BE2C (cell line): ENCODE measurements at places on chromosomes 2 and 18.

GRCh38 chr2:180366481-180366880, 359.4 kb upstream of the CWC22 start:
- no peak for DNase-seq

DNA sequence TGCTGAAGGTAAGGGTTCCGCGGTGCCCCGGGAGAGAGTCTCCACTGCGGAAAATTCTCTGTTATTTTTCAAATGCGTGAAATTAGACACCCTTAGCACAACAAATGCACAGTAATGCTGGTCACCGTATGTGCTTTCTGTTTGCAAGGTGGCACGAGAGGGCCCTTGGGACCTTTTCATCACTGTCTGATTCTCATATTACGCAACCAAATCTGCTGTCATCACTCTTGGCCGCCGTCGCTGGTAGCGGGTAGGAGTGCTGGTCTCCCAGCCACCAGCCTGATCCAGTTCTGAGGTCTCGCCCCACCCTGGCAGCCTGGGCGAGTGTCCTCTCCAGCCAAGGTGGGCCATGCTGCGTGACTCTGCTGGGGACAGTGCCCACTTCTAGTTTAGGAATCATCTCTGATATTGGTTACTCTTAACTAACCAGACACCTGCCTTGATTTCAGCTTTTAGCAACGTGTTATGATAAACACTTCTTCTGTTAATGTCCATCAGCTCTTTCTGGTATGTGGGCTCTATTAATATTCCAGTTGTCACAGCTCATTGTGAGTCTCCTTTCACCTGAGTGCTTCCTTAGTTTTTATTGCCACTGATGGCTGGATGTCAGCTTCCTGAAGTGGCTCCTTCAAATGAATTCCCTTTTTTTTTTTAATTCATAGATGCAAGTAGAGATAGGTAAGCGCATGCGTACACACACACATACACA, 199.4 kb downstream of the GBX2 start:
- DNase-seq = no peak

DNA sequence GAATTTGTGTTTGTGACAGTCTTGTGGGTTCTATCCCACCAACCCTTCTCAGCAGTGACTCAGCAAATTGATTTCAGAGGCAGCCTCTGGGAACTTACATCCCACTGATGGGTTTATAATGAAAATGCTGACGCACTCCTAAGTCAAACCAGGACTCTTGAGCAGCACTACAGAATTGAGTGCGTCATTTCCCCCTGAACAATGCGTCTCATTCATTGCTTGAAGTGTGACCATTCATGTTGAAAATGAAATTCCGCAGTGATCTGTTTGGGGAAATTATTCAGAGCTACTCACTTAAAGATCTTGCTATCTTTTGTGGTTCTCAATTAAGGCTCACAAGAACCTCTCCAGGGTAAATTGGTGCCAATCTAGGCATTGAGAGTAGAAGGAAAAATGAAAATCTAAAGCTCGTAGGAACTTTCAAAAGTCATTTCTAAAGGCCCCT, 417.7 kb upstream of the SLC14A2 start:
- no peak for DNase-seq

DNA sequence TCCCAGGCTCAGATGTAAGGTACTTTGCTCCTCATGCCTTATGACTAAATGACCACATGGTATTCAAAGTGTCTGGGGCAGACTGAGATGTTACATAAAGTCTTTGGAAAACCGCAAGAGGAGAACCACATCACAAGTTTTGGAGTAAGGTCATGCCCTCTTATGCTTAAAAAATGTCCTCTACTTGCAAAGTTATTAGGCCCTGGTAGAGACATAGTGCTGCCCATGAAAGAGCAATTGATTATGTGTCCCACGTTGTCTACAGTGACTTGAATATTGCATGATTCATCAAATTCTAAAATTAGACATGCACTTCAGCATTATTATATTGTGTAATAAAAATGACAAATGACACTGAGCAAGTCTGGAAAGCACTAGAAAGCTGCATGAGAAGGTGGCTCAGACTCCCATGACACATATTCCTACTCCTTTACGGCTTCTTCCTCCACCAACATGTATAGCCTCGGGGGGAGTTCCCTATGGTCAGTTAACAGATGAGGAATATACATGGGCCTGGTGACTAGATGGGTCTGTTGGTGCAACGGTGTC, 602.6 kb upstream of the VRK2 start:
- DNase-seq = no peak

DNA sequence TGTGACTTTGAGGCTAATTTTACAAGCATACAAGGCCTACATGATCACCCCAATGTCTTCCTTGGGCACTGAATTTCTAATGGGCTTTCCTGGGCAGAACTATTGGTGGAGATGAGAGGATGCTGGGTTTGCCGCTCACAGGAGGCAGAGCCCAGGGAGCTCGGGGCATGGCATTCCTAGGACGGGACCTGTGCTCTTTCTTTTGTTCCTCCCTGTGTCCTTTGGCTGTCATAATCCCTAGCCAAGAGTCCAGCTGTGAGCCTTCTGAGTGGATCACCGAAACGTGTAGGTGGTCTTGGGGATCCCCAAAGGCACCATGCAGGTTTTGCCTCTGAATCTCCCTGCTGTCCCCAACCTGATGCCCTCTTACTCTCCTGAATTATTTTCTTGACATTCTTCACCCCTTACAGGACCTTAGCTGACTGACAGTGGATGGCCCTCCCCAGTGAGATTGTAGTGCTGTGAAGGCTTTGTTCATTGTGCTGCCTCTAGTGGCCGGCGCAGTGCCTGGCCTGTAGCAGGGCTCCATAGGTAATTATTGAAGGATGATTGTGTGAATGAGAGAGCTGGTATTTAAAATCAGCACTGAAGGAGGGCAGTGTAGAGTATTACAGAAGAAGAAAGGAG, 221.9 kb downstream of the ZNF407 start:
- DNase-seq = peak; percentile 32

DNA sequence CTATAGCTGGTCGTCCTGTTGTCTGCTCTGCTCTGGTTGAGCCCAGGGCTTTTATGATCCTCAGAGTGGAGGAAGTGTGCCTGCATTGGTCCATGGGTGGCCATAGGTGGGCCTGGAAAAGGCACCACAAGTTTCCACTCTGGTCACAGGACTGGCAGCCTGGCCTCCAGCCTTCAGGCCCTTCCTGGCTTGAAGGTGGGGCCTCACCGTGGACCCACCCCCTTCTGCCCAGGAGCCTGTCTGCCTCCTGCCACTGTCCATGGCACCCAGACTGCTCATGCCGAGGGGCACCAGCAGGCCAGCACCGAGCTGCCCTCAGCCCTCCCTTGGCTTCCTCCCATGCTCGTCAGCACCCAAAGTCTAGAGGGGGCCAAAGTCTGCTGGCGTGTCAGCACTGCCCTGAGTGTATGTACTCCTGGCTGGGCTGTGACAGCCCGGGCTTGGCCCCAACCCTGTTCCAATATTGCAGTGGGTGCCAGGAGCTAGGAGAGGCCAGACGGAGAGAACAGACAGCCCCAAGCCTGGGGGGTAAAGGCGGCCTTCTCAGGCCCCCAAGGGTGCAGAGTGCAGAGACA, 529.4 kb downstream of the DCC start:
- DNase-seq = no peak

GRCh38 chr2:199977984-199978415, 22.6 kb downstream of the MAIP1 start:
- DNase-seq = no peak

GRCh38 chr2:241817126-241817820, 8.3 kb downstream of the NEU4 start:
- DNase-seq = no peak

GRCh38 chr2:72367530-72368225, 220.0 kb upstream of the CYP26B1 start:
- no peak for DNase-seq

DNA sequence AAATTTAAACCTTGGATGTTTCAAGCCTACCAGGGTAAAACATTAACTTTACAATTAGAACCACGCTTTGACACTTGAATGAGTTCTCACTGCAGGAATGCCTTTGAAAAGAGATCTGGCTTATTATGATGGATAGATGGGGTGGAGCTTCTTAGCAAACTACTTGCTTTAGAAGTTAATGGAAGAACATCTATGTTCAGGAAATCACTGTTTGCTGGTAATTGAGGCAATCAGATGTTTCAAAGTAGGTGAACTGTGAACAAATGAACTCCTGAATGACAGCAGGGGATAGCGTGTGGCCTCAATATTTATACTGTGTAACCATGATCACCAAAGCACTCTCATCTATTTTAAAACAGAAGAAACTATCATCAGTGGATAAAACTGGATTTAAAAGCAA, 383.6 kb downstream of the PIK3C3 start:
- no peak for DNase-seq

GRCh38 chr2:167509586-167509985, 621.3 kb downstream of the XIRP2 start:
- DNase-seq = no peak

DNA sequence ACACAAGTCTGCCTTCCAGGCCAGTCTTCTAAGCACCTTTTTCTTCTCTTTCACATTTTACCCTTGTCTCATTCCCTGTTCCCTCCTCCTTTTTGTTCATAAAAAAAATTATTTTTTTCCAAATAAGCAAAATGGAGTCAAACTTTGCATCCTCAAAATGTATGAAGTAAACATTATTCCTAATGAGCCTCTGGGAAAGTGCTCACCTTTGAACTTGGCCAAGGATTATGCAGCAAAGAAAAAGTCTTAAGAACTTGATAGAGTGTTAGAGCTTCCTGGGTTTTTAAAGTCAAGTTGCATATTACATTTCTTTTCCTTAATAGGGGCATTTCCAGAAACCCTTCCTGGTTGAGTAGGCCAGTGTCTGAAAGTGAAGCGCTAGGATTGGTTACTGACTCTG, 31.6 kb downstream of the EPAS1 start:
- DNase-seq = no peak

- DNase-seq = peak; percentile 59
Measured at GRCh38 chr2:20562540-20563225, 88.2 kb downstream of the HS1BP3 start.

DNA sequence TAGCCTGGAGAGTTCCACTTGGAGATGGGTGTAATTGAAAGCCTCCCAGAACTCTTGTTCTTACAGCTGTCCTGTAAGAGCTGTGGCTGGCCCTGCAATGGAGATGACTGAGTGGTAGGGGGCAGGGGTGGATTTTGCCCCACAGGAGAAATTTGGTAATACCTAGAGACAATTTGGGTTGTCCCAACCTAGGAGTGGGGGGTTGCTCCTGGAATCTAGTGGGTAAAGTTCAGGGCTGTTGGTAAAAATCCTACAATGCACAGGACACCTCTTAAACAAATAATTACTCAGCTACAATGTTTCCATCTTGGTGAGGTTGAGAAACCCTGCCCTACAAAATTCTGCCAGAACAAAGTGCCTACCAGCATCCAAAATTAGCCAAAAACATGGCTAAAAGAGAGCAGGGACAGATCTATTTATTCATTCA, 181.1 kb upstream of the SH3BP4 start:
- DNase-seq = no peak

DNA sequence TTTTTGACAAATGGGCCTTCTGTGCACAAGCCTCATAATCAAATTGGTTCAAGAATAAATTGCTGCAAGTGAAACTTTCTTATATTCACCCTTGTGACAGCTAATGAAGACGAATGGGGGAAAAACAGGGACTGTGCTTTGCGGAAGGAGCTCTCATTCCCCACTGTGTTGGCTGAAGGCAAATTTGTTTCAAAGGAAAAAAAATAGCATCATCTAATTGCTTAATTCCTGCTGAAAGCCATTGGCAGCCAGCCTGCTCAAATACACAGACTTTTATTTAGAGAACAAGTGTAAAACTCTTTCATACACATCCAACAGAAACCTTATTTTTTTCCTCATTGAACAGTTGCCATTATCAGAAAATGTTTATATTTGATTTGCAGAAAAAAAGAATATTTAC, 172.3 kb downstream of the ARL6IP6 start:
- no peak for DNase-seq

DNA sequence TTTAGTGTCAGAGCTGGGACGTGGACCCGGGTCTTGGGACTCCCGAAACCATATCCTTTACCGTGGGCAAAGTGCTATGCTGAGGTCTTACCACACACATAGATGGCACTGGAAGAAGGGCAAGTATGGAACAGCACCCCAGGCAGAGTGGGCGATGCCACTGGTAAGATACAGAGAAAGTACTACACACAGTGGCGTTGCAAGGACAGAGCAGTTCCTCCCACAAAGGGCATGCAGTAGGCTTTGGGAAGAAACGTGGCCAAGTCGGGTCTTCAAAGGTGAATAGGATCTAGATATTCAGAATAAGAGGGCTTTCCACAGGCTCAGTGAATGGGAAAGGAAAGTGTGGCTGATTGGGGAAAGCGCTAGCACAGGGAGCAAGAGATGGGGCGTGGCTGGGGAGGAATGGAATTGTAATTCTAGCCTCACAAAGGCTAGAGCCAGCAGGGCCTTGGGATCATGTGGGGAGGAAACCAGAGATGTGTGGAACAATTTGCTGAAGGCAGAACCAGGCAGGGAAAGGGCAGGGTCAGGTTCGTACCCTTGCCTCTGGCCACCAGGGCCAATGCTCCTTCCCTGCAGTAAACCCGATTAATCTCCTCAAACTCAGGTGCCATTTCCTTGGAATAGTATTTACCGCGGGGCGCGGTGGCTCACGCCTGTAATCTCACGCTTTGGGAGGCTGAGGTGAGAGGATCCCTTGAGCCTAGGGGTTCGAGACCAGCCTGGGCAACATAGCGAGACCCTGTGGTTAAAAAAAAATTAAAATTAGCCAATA, 36.0 kb downstream of the PCBP1 start:
- no peak for DNase-seq

GRCh38 chr18:80181642-80182461, 65.5 kb downstream of the PARD6G start:
- no peak for DNase-seq

DNA sequence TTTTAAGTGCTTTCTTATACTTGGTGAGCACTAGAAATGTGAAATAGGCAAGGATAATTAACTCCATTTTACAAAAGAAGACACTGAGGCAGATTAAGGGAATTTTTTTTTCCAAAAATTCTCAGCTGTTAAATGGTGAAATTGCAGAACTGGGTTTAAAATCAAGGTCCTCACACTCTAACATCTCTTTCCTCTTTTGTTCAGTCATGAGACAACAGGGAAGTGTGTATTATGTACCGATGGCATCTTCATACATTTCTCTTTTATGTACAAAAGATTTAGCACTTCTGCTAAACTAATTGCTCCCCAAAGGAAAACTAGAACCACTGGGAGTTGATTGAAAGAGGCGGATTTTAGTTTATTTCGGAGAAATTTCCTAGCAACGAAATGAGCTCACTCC, 203.0 kb downstream of the SETBP1 start:
- no peak for DNase-seq

DNA sequence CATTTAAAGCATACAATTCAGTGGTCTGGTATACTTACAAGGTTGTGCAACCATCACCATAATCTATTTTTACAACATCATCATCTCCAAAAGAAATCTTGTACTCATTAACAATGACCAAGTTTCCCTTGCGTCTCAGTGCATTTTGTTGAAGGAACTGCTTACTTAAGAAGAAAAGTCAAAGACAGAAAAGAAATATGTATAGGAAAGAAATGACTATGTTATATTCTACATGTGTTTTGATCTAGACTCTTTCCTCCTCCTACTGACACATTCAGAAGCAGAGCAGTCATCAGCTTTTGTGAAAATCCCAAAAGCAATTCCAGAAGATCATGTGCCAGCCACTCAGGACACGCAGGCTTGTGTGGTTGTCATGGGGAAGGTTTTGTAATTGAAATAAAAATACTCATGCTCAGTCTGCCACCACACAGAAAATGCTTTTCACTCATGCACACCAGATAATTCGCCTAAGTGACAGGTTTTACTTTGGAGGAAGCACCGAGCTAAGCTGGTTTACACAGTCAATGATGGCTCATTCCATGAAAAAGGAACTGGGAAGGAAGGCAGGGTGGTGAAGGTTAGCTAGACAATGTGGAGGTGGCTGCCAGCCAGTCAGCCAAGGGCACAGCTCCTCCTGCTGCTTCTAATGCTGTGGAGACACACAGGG, 158.5 kb upstream of the REV1 start:
- no peak for DNase-seq

- DNase-seq = no peak
Measured at GRCh38 chr18:44786257-44786656, 105.6 kb downstream of the SETBP1 start.
